ENCODE measurements at places on chromosomes 12 and 14. TPM values are rescaled to one million over a fixed set of nuclear protein-coding genes. Genes with fewer than 3 reads are reported as not detected.

DNA sequence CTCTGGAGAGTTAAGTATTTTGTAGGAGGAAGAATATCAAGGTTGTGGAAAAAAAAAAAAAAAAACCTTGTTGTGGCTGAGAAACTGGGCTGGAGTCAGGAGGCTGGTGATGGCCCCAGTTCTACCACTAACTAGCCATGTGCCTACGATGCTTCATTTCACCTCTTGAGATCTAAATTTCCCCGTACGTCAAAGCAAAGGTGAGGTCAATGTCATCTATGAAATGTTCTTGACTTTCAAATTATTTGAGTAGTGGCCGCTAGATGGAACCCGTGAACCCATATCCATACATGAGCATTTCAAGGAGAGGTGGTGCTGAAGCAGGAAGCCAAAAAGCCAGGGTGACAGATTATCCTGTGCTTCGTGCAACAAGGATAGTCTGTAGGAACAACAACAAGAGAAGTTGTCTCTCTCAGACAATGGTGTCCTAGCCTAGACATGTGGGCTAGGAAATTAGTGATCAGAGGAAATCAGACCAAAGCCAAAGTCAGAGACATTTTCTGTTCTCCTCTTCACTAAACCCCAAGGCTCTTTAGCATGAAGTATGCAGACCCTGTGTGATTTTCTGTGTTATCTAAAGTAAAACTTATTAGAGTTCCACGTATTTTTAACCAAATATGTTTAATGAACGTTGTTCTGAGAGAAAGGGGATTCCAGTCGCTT is 95.5 kb upstream of the ETV6 start:
- no peak for DNase-seq

- no peak for DNase-seq
Observed at GRCh38 chr12:126362493-126362892, 1297.3 kb downstream of the AACS start.

DNA sequence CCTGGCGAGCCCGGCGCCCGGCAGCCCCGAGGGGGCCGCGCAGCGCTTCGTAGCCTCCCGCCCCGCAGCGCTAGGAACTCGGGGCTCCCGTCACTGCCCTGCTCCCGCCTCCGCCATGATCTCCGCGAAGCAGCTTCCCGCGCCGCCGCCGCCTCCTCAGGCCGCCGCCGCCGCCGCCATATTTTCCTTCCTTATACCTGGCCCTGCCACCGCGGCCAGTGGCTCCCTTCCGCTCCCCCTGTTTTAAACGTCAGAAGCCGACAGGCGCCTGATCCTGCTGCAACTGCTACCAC is 286 bp downstream of the PPP4R3A start:
- no peak for DNase-seq

GRCh38 chr14:67881225-67881624 is 61.6 kb downstream of the RAD51B start:
- DNase-seq = no peak

Gene BRMS1L
- polyA plus RNA-seq = 6.4 TPM

- peak; percentile 23 for DNase-seq
Observed at GRCh38 chr12:67716817-67717216, 68.3 kb downstream of the DYRK2 start.

- DNase-seq = no peak
Observed at GRCh38 chr14:71497645-71498086, 434.6 kb upstream of the RGS6 start.

Gene CD4
- polyA plus RNA-seq = 0.42 TPM

Gene LTB4R
- 2.5 TPM for polyA plus RNA-seq

DNA sequence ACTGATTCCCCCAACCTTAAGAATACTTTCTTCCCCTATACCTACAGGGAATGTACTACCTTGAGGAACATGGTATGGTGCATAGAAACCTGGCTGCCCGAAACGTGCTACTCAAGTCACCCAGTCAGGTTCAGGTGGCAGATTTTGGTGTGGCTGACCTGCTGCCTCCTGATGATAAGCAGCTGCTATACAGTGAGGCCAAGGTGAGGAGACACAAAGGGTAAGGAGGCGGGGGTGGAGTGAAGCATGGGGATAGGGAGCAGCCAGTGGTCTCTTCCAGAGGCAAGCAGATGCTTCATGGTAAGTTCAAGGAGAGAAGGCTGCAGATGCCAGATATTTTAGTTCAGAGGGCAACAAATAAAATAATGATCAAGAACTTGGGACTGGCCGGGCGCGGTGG is 6.6 kb upstream of the PA2G4 start:
- no peak for DNase-seq

DNA sequence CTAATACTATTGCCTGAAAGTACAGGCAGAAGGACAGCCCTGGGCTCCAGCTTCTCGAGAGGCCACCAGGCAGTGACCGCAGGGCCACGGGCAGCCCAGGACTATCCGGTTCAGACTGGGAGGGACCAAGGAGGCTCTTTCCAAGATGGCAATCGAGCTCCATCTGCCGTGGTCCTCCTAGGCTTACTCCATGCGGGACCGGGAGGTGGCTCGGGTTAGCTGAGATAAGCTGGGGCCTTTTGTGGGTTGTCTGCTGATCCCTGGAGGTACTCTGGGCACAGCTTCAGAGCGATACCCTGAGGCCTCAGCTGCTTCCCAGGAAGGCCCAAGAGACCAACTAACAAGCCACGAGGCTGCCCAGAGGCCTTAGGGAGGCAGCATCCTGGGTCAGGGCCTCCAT is 33.1 kb downstream of the SNRNP35 start:
- DNase-seq = no peak

GRCh38 chr14:89848165-89848564 is 106.4 kb downstream of the EFCAB11 start:
- no peak for DNase-seq

DNA sequence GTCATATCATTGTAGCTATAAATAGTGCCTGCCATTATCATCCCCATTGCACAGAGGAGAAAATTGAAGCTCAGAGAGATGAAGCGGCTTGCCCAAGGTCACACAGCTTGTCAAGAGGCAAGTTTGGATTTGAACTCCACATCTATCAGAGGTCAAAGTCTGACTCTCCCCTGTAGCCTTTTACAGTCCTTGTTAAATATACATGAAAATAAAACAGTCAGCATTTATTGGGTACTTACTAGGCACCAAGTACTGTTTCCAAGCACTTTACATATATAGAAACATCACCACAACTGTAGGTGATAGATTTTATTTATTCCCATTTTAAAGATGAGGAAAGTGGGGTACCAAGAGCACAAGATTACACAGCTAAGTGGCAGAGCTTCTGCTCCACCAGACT is 67.2 kb downstream of the WSCD2 start:
- DNase-seq = no peak

DNA sequence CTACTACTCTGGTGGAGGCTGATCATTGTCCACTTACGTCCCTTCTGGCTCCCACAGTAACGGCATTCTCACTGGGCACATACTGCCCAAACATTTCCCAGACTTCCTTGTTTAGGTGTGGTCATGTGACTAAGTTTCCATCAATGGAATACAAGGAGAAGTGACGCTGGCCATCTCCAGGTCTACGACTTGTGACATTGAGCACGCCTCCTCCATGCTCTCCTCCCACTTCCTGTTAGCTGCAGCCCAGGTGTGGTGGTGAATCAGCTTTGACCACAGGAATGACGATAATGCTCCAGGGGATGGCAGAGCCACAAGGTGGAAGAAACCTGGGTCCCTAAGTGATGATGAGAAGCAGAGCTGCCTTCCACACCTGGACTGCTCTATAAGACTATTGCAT is 6.0 kb upstream of the SLC24A4 start:
- no peak for DNase-seq

- DNase-seq = no peak
Observed at GRCh38 chr12:49534731-49535278, 4.0 kb upstream of the KCNH3 start.

Gene KRT73
- not detected for polyA plus RNA-seq

Gene SMCO2
- 0.09 TPM for polyA plus RNA-seq

Gene DHRS2
- 0.16 TPM for polyA plus RNA-seq

DNA sequence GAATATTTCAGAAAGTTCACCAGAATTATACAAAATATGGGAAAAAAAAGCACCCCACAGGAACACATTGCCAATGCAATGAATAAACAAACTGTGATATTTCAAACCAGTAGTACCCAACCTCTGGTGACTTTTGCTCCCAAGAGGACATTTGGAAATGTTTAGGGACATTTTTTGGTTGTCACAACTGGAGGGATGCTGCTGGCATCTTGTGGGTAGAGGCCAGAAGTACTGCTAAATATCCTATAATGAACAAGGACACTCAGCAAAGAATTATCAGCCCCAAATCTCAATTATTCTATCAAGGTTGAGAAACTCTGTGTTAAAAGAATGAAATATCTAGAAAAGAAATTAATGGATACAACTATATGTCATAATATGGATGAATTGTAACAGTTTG is 1334.4 kb upstream of the FLRT2 start:
- no peak for DNase-seq

- no peak for DNase-seq
Observed at GRCh38 chr12:76537923-76538322, 21.6 kb downstream of the OSBPL8 start.

GRCh38 chr14:66359500-66359899 is 126.7 kb upstream of the CCDC196 start:
- DNase-seq = no peak

Gene KIF21A
- polyA plus RNA-seq = 0.69 TPM

DNA sequence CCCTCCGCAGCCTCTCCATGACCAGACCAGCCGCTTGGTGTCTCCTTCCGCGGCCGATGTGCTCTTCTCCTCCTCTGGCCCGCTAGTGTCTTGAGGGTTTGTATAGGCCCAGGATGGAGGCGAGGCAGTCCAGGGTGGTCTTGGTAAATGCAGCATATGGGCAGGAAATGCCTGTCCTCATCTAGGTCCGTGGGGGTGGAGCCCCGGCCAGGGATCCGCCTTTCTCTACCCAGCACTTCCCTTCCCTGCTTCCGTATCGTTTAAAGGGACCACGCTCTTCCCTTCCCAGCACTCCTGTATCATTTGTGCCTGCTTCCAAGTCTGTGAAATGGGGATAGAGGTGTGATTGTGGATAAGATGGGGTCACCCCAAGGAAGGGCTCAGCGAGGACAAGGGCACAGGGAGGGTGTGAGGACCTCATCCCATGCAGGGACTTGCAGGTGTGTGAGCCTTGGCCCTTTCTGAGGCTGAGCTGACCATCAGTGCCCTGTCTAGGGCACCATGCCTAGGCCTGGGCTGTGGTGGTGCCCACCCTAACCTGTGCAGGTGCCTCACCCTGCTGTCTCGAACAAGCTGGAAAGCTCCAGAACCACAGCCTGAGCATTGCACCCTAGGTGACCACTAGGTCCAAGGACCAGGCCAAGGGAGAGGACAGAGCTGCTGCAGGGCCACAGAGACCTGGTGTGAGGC is 326.8 kb upstream of the RTL1 start:
- no peak for DNase-seq

Gene PRKCH
- 1.1 TPM for polyA plus RNA-seq

Measured in BJ (cell line).